ENCODE measurements at places on chromosomes 2 and 18.
A peak's percentile ranks its signal among the peaks of the same experiment; 100 is the strongest.

DNA sequence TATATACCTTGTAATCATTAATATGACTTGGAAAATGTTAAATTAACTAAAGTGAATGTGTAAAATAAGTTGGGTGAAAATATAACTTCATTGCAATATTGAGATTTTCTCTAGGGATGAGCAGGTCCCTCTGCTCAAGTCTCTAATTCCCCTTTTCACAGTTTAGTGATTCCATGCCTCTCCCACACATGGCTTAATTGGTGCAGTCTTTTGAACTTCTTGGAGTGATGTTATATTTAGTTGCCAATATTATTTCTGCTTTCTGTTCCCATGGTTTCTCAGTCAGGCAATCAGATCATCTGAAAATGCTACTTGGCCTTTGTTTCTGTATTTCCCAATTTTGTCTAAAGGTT, 233.7 kb upstream of the SPOPL start:
- no peak for DNase-seq

DNA sequence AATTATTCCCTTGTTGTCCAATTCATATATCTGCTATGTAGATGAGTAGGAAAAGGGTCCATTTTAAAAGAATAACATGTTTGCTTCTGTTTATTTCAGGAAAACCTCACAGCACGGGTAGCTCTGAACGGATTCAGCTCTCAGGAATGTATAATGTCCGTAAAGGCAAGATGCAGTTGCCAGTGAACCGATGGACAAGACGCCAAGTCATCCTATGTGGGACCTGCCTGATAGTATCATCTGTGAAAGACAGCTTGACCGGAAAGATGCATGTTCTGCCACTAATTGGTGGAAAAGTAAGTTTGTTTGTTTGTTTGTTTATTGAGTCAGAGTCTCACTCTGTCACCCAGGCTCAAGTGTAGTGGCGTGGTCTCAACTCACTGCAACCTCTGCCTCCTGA, 114.6 kb downstream of the PHLPP1 start:
- no peak for DNase-seq

GRCh38 chr2:67974559-67975430, 88.0 kb downstream of the C1D start:
- peak; percentile 36 for DNase-seq

- no peak for DNase-seq
Observed at GRCh38 chr2:12923907-12924610, 207.3 kb downstream of the TRIB2 start.

DNA sequence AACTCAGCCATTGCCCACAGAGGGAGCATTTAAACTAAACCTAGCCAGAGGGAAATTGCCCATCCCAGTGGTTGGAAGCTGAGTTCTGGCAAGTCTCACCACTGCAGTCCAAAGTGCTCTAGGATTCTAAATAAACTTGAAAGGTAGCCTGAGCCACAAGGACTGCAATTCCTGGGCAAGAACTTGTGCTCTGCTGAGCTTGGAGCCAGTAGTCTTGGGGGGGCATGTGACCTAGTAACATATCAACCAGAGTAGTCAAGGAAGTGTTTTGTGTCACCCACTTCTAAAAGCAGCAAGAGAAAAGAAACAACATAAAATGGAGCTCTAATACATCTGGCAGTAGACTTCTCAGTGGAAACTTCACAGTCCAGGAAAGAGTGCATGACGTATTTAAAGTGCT, 167.0 kb downstream of the PTH2R start:
- no peak for DNase-seq

DNA sequence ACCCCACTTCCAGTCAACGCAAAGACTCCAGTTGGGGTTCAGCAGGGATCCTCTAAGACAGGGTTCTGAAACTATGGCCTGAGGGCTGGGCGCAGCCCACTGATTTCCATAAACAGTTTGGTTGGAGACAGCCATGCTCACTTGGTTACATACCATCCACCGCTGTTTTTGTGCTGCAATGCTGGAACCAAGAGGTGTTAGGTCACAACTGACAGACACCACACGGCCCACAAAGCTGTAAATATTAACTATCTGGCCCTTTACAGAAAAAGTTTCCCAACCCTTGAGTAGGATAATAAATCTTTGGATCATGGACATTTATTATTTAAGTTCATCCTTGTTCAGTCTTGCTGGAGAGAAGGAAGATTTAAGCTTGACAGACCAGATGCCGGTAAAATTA, 8.4 kb upstream of the CD226 start:
- no peak for DNase-seq

Measured in left ventricle myocardium superior (tissue), 1 donor.